ENCODE measurements at places on chromosomes 7 and 10.

GRCh38 chr7:43753271-43753810 is 5.1 kb upstream of the BLVRA start:
- DNase-seq: no peak

DNA sequence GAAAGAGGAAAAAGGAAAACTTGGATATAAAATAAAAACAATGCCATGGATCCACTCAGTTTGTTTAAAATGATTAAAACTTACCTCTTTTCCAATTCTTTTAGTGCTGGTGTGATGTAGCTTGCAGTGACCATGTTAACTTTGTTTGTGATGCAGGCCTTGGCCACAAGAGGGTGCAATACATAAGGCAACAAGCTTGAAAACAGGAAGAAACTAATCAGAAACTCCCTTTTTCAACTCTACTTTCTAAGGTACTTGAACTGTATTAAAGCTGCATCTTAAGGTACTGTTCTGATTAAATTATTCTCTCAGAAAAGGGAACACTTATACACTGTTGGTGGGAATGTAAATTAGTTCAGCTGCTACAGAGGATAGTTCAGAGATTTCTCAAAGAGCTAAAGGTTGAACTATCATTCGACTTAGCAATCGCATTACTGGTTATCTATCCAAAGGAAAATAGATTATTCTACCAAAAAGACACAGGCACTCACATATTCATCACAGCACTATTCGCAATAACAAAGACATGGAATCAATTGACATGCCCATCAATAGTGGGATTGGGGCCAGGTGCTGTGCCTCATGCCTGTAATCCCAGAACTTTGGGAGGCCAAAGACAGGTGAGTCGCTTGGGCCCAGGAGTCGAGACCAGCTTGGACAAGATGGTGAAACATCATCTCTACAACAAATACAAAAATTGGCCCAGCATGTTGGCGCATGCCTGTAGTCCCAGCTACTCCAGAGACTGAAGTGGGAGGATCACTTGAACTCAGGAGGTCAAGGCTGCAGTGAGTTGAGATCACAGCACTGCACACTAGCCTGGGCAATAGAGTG is 50.9 kb downstream of the AASS start:
- peak; percentile 70 for DNase-seq

- no peak for DNase-seq
Measured at GRCh38 chr7:81845744-81846241, 75.9 kb upstream of the HGF start.

DNA sequence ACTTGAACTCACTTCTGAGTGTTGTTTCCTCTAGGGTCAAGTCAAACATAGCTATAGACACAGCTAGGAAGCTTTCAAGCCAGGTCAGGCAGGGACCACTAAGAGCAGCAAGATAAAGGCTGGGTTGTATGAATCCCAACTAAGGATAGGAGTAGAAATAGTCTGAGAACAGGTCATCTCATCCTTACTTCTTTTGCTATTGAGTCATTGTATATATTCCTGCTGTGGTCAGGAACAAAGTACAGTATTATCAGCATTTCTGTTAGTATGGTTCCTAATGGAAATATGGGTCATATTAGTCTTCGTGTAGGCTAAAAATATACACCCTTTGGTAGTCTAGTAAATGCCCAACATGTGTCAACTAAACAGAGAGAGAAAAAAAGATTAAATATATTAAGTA is 145.3 kb downstream of the BTAF1 start:
- DNase-seq: no peak

- peak; percentile 83 for DNase-seq
Measured at GRCh38 chr10:119817991-119818888, 54.4 kb downstream of the MCMBP start.

DNA sequence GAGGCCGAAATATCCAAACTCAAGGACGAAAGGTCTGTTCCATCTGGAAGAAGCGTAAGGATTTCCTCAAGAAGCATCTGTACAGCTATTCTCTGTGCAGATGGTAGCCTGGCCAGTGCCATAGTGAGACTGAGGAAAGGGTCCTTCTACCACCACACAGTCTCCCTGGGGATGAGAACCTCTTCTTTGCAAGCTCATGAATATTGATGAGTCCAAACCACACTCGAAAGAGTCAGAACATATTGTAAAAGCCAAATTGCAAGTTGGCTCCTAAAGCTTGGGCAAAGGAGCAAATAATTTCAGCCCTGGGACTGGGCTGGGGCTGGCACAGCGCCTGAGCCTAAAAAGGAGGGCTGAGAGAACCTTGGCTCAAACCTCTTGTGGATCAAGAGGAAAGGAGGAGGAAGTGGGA is 66.1 kb upstream of the PIP4K2A start:
- no peak for DNase-seq

GRCh38 chr10:6603142-6604125 is 23.4 kb upstream of the PRKCQ start:
- no peak for DNase-seq

- no peak for DNase-seq
Measured at GRCh38 chr10:74683621-74684364, 142.6 kb upstream of the KAT6B start.

DNA sequence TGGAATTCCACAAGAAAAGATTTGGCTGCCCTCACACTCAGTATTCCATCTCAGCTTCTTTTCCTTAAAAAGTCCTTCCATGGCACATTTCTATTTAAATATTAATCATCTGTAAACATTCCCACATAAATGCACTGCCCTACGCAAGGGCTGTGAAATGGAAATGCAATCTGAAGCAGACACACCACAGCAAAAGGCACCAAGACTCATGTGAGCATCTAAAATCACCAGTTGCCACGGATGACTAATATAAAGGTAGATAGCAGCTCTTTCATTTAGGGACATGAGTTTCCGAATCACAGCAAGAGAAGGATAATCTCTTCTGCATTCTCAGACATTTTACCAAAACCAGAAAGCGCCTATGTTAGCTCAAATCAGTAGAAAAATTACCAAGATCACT is 31.6 kb downstream of the COA1 start:
- DNase-seq: no peak

GRCh38 chr10:72567889-72568640 is 57.8 kb downstream of the MICU1 start:
- no peak for DNase-seq

DNA sequence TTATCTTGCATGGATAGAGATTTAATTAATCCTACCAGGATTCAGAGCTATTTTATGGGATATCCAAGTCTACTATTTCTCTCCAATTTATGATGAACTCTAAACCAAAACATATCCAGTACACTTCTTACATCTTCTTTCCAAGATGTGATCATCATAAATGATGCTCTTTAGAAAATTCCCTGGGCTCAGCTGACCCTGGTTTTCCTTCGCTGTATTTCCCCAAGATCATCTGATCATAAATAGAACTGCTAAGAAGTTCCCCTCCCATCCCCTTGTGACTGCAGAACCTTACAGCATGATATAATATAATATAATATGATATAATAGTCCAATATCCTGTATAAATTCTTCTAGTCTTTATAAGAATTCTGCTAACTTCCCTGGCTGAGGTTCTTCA is 114.6 kb upstream of the LYZL2 start:
- DNase-seq: no peak

DNA sequence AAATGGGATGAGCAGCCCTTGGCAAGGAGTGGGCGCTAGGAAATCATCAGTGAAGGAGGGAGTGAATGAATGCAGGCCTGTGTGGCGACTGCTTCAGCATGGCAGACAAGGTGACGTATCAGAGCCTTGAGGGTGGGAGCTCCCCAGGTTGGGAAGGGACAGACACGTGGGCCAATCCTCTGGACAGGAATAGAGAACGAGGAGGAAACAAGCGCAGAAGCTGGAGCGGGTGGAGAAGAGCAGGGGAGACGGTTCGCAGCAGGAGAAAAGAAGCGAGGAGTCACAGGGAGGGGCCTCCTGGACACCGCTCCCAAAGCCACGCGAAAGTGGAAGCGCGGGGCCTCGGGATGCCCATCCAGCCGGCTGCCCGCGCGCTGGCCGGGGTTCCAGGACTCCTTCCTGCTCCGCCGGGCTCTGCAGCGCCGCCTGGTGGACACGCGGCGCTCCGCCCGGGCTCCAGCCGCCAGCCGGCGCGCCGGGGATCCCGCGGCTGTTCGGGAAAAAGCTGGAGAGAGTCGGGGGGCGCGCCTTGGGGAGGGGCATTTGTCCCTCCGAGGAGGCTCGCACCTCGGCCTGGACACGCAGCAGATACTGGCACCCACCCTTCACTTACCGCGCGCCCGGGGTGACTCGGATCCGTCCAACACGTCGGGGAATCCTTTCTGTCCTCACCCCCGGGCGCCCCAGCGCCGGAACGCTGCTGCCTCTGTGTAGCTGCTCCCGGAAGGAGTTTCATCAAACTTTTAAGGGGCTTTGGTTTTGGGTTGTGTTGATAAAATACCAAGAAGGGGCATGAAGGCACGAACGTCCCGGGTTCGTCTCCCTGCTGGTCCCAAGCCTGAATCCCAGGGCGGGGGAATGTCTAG is 6.3 kb downstream of the ZNF503 start:
- DNase-seq: peak; percentile 79

DNA sequence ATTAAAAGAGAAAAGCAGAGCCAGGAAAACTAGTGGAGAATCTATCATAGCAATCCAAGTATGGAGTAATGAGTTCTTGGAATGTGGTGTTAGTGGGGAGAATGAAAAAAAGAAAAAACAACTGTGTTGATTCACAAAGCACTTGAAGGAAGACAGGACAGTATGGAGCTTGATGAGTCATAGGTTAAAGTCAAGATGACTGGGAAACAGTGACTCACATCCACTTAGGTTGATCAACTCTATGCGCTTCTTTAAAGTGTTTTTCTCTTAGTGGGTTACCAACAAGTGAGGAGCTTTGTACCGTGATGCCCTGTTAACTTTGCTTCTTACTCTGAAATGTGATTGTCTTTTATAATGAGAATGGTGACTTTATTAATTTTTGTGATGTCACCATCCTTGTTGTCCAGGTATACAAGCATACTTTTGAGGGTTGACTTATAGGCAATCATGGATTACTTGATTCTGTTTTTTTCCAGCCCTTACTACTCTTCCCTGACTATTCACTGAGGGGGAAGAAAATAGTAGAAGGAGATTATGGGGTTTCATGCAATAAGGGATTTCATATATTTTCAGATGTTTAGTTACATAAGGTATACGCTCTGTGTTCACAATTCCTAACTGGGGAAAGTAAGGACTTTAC is 32.1 kb upstream of the MDFIC start:
- DNase-seq: no peak
